ENCODE measurements at places on chromosomes 6 and 20.
A peak's percentile ranks its signal among the peaks of the same experiment; 100 is the strongest.

DNA sequence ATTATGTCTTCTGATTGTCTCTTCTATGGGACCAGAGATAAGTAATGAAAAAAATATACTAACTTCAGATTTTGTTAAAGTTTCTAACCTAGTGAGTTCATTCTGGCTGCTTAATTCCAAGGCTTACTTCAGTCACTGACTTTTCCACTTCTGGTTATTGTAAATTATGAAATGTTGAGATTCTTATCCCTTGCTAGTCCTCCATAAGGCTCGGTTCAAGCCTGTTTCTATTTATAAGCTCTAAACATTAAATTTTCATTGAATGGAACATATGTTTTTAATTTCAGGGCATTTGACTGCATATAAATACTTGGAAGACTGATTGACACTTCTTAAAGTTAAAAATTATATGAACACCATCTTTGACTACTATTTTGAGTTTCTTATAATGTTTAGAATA is 23.6 kb upstream of the NKAIN2 start:
- no peak for DNase-seq

DNA sequence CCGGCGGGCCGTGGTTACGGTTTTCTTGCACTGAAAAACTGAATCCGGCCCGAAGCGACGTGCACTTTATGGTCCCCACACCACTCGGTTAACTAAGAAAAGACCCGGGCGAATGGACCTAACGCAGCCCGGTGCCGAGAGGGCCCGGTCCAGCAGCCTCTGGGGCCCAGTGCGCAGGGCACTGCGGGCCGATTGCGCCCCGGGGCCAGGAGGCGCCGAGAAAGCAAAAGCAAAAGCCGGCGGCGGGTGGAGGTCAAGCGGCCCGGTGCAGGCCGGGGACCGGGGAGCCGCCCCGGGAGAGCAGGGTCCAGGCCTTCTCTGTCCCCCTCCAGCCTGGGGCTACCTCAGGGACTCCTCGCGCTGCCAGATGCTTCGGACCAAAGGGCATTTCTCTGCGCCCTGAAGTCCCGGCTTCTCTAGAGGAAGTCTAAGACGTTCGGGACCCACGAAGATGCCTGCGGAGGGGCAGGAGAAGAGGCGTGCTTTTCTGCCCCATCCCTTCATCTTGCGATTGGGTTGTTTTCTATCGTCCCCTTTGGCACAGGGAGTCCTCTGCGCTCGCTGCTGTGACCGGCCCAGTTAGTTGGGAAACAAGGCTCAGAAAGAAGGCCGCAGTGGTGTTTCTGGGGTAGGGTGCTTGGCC is 4.4 kb downstream of the FOXF2 start:
- DNase-seq: no peak

- DNase-seq: no peak
Measured at GRCh38 chr6:142861711-142862110, 83.3 kb downstream of the HIVEP2 start.

DNA sequence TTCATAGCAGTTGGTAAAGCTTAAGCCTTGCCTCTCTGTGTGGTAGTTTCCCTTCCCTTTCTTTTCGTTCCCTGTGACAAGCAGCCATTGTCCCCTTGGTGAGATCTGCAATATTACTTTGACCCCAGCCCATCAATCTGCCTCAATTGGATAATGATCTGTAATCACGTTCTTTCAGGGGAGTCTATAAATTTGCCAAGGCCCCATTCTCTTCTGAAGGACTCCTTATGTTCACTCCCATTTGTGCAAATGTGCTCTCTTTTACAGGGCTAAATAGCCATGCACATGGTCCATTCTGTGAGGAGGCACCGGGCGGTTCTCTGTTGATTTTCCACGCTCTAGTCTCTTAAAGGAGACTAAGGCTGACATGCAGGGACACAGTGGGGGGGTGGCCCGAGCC is 660.4 kb upstream of the SLC35B3 start:
- peak; percentile 1 for DNase-seq

GRCh38 chr20:7850775-7851490 is 89.3 kb downstream of the HAO1 start:
- DNase-seq: no peak

DNA sequence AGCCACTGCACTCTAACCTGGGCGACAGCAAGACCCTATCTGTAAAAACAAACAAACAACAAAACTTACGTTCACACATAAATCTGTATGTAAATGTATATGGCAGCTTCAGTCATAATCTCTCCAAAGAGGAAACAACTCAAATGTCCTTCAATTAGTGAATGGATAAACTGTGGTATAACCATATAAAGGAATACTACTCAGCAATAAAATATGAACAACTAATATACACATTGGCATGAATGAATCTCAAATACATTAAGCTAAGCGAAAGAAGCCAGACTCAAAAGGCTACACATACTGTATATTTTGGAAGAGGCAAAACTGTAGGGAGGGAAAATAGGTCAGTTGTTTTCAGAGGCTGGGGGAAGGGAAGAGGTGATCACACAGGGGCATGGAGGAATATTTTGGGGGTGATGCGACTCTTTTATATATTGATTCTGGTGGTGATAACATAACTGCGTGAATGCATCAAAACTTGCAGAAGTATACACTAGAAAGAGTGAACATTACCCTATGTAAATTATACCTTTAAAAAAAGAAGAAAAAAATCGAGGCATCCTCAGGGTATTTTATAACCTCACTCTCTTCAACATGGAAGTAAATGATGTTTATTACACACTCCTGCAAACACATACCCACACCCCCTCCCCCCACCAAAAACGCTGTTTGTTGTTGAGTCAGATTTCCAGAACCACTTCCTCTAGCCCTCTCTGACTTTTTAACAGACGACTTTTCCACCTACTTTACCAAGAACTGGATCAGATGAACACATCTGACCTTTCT is 115.2 kb upstream of the RNF24 start:
- no peak for DNase-seq

DNA sequence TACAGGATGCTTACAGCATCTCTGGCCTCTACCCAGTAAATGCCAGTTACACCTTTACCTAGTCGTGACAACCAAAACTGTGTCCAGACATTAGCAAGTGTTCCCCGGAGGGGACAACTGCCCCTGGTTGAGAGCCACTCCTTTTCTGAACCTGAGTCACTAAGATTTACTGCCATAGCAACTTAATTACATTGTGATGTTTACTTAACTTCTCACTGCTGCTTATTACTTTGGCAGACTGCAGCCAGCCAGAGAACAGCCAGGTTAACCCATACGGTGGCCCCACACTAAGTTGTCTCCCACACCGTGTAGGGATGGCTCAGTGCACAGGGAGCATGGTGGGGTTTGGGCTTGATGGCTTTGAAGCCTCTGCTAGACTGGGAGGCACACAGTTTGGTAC is 204.7 kb upstream of the SULF2 start:
- peak; percentile 76 for DNase-seq

- DNase-seq: no peak
Measured at GRCh38 chr6:37052027-37052628, 46.7 kb downstream of the FGD2 start.

- DNase-seq: peak; percentile 91
Measured at GRCh38 chr6:37680668-37681067, 17.0 kb downstream of the MDGA1 start.

DNA sequence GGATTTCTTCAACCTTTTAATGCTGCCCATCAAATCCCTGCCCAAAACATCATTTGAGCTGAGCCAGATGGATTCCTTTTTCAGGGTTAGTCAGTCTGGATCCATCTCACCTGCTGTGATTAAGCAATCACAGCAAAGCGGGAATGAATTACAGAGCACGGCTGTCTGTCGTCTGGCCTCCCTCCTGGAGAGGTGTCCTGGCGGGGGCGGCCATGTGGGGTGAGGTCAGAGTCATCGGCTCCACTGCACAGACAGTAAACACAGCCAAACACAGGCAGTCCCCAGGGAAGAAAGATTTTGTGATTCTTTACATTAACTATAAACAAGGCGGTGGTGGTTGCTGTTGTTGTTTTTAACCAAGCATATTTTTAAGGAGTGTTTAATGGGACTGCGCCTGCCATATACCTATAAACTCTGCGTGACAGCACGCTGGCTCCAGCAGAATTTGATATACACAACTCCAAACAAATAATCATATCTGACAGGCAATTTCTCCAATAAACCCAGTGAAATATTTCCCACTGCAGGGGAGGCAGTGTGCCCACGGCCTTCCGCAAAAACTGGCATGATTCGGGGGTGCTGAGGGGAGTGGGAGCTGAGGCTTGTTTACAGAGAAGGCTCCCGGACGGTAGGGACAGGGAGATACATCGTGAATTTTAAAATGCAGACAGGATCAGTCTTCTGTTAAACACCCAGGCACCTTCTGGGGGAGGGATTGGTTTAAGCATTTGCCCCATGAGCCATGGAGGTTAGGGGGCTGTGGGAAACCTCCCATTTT is 232.0 kb upstream of the PMEPA1 start:
- no peak for DNase-seq

DNA sequence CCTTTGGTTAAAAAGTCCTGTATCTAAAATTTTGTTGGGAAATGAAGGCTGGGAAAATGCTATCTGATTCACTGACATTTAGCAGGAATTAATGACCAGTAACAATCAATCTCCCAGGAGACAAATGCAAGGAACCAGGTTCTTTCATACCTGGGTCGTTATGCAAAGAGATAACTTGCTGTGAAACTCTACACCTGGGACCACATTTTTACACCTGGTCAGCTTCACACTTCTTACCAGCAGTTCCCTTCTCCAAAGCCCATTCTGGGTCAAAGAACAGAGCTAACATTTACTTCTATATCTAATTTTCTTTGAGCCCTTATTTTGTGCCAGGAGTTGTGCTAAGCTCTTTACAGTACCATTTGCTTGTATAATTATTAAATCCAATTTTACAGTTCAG is 27.4 kb upstream of the STXBP5 start:
- no peak for DNase-seq

DNA sequence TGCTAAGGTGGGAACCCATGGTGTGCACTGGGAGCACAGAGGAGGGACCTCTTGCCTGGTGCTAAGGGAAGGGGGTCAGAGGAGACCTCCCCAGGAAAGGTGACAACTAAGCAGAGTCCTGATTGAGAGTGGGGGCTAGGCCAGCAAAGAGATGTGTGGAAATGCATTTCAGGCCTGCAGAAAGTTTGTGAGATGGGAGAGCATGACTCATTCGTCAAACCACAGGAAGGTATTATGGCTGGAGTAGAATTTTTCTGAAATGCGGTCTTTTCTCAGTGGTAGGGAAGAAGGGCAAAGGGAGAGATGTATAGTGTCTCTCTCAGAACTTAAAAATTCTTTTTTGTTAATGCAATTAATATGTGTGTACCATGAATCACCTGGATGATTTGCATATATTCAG is 23.6 kb upstream of the EDN1 start:
- DNase-seq: no peak

GRCh38 chr20:50464026-50464724 is 46.0 kb upstream of the PTPN1 start:
- DNase-seq: peak; percentile 64

DNA sequence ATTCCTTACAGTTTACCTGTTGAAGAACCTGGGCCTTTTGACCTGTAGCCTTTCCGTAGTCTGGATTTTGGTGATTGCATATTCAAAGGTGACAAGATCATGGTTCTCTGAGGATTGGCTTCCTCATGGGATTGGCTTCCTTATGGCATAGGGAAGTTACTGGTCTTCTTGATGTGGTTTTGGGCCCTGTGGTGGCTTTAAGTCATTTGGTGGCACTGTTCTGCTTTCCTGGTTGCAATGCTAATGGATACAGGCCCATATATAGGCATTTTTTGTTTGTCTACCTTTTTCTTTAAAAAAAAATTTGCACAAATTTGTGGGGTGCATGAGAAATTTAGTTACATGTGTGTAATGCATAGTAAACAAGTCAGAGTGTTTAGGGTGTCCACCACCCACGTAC is 185.7 kb downstream of the CDKAL1 start:
- no peak for DNase-seq

- DNase-seq: peak; percentile 52
Measured at GRCh38 chr20:5719861-5720403, 30.3 kb upstream of the SHLD1 start.

DNA sequence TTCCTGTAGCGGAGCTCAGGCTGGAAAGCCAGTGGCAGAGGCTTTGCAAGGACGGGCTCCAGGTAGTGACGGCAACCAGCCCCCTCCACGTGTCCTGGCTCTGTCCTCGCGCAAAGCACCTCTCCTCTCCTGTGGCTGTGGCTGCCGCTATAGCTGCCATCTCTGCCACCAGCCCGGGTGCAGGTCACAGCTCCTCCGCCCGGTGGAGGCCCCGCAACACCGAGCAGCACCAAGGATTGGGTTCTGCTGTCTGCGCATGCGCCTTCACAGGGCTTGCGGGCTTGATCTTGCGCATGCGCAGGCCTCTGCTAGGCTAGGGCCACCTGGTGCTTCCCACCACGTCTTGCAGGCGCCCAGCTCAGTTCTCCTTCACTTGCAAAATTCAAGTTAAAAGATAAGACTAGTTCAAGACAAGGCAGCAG is 625.4 kb downstream of the QKI start:
- no peak for DNase-seq

DNA sequence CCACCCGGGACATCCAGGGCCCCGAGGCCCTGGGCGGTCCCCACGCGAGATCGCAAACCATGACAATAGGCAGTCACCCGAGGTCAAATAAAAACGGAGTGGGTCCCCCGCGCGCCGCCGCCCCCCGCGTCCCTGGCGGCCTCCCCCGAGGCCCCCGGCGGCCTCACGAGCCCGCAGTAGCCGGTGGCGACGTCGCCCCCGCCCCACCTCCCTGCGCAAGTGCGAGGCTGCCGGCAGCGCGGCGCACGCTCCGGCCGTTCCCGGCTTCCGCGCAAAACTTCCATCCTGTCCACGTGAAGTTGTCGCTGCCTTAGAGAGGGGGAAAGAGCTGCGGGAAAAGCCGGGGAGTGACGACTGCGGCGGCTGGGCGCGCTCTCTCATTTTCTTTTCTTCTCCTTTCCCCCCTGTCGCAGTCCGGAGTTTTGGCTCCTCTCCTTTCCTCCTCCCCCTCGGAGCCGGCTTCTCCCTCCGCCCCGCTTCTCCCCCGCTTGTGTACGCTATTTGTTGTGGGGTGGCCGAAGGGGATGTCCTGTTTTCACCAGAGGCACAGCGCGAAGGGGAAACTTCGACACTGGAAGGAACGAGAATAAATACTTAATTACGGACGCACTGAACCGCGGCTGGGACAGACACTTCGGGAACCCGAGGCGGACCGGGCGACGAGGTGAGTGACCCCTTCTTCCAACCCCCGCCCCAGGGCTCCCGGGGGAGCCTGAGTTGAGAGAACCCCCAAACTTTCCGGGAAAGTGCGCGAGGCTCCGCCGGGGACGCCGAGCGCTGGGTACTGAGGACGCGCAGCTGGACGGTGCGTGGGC is at the start of gene EYA4:
Gene EYA4 (plus strand): TSS at position 272 of the 815 bp plus-strand sequence. CDS start 33,424 bp downstream, outside the sequence.
- DNase-seq: no peak

GRCh38 chr6:14284969-14285590 is 167.5 kb downstream of the CD83 start:
- DNase-seq: no peak

GRCh38 chr6:41470029-41470330 is 76.2 kb upstream of the FOXP4 start:
- no peak for DNase-seq
